Activated CD8-positive, alpha-beta memory T cell treated with anti-CD3 and anti-CD28 coated beads for 4 hours (primary cell): ENCODE measurements at places on chromosomes 2 and 18.
A peak's percentile ranks its signal among the peaks of the same experiment; 100 is the strongest.

GRCh38 chr2:100603414-100603813, 40.6 kb downstream of the PDCL3 start:
- DNase-seq: no peak

- DNase-seq: peak; percentile 18
These were observed 27.2 kb upstream of the PTPN2 start for GRCh38 chr18:12911025-12911928.

DNA sequence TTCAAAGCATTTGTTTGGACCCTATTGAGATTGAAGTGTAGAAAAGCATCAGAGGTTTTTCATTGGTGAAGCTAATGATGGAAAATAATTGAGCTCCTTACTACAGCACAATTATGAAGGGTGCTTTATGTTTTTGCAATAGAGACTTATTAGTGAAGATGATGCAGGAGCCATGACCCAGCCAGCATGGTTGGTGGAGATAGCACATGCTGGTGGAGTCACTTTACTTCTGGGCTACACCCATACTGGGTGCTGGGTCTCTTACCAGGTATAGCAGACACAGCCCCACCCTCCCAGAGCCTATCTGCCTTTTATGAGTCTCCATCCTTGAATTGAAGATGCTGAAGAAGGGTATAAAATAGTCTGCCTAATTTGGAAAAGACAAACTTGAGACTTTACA, 3.6 kb downstream of the ACP1 start:
- no peak for DNase-seq

- DNase-seq: no peak
These were observed at the start of gene CCBE1 for GRCh38 chr18:59697236-59697932. TSS of gene CCBE1 (minus strand) at chr18:59697423.

DNA sequence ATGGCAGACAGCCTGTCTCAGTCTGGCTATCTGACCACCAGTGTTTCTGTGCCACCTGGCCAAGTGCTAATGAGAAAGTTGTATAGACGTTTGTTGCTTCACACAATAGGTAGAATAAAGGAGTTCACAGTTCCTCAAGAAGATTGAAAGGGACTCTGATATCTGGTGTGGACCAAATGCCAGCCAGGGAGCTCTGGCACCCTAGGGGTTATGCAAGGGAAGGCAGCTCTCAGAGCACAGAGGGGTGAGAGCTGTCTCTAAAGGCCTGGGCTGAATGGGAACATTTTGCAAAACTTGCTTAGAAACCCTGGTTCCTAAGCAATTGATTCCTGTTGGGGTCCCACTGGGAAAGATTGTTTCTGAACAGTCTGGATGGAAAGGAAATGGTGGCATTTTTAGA, 553.8 kb downstream of the EPHA4 start:
- DNase-seq: no peak

- DNase-seq: peak; percentile 75
These were observed 5.5 kb downstream of the TMBIM1 start for GRCh38 chr2:218286570-218287459.

- no peak for DNase-seq
These were observed 402.4 kb downstream of the EPHA4 start for GRCh38 chr2:221169724-221170123.

GRCh38 chr2:12162269-12163247, 416.1 kb downstream of the LPIN1 start:
- no peak for DNase-seq

DNA sequence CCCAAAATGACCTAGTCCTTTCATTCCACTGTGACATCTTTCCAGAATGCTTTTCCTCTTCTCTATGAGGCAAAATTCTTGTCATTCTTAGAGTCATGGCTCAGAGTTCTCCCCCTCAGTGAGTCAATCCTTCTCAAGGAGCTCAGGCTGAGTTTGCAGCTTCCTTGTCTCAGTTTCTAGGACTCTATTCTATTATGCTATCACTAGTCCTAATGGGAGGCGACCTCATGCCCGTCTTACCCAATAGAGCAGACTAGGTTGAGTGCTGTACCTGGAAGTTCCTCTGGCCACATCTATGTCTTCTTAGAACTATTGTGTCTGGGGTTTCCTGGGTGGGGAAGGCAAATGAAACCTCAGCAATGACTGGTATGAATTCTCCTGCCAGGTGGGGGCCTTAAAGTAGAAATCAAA, 51.5 kb downstream of the HAUS1 start:
- DNase-seq: no peak

GRCh38 chr2:86029873-86030272, 75.8 kb downstream of the POLR1A start:
- no peak for DNase-seq

- no peak for DNase-seq
These were observed 43.3 kb upstream of the LCLAT1 start for GRCh38 chr2:30403592-30404312.

GRCh38 chr2:9830685-9831410, 12.4 kb upstream of the TAF1B start:
- no peak for DNase-seq

DNA sequence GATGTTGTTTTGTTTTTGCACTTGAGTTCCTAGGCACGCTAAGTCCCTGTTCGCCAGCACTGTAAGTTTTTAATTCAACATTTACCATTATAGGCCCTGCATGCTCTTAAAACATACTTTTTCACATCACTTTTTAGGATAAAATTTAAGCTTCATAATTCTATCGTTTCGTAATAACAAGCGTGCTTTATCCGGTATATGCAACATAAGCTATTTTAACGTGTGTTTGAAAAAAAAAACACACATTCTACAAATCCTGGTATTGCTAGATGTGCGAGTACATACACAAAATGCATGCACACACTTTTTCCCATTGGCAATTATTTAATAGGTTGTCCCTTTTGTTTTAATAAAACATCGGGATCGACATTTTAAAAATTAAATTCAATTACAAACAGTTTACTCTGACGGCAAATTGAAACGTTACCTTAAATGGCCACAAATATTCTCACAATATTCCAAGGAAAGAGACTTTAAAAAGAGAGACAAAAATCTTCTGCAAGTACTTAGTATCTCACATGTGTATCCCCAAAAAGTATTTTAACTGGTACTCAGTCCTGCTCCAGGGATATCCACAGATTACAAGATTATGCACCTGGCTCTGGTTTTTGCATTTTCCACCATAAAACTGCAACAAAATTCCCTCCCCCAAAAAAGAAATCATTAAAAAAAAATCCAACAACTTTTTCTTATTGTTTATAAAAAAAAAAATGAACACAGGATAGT, 1.0 kb upstream of the TCF4 start:
- no peak for DNase-seq

- no peak for DNase-seq
These were observed 275.7 kb upstream of the SPRED2 start for GRCh38 chr2:65708086-65708485.

DNA sequence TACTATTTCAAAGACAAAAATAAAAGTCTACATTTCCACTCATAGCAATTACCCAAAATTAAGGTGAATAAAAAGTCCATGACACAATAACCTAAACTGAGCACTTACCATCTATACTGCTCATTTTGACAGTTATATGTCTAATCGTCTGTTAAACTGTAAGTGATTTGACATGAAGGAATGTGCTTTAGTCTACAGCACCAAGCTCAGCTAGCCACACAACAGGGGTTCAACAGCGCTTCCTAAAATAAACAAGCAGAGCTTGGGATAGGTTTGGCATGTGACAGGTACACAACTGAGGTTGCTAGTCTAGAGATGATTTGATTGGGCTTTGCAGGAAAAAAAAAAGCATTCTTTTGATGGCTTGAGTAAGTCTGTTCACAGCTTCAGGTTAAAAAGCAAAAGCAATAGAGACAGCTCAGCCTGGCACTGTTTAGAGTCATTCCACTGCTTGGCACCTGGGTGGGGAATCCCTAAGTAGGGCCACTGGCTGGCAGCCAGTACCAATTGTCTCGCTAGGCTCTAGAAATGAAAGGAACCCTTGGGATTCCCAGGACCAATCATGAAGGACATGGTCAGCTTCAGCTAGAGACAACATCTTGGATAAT, 78.6 kb downstream of the BARD1 start:
- DNase-seq: no peak

- DNase-seq: no peak
These were observed 105.0 kb downstream of the ACKR3 start for GRCh38 chr2:236674646-236675045.

GRCh38 chr18:63552581-63552980, 10.4 kb downstream of the SERPINB12 start:
- no peak for DNase-seq

DNA sequence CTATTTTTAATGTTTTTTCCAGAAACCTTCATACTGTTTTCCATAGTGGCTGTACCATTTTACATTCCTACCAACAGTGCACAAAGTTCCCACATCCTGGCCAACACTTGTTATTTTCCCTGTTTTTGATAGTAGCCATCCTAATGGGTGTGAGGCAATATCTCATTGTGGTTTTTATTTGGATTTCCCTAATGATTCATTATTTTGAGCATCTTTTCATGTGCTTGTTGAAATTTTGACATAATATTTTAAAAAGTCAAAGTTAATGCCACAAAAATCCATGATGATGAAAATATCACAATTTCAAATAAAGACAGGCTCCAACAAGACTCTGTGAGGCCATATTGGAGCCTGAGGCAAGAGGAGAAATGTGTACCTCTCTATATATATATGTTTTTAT, 50.2 kb downstream of the VWA3B start:
- DNase-seq: no peak

GRCh38 chr2:219650426-219651248, 23.2 kb downstream of the SLC4A3 start:
- DNase-seq: no peak

- no peak for DNase-seq
These were observed 655.0 kb downstream of the STK39 start for GRCh38 chr2:167592441-167592840.

DNA sequence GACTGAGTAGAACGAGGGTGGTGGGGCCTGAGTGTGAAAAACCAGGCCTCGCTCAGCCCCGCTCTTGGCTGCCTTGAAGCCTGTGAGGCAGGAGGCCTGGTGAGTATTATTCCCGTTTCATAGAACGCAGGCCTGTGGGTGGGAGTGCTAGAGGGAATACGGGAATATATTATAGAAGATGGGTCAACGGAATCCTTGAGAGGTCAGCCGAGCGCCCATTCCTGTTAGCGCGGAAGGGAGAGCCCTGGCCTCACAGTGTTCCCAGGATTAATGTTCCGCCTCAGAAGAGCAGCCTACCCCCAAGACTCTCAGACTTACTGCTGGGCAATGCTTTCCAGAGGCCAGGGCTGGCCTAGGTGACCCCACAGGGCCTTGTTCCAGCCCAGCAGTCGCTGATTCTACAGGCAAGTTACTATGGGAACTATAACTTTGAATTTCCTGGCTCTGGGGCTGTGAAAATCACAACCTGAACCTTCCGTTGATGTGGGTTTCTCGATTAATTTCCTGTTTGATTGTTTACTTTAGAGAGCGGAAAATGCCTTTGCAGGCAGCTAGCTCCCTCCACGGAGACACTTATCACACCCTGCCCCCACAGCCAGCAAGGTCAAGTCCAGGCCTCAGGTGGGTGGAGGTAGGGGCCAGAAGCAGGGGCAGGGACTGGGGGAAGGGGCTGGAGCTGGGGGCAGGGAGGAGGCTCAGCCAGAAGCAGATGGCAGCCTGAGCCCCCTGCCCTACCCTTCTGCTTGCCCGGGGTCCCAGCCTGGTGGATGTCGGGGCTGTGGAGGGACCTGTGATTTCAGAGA, 108.3 kb downstream of the SMAD7 start:
- DNase-seq: no peak

DNA sequence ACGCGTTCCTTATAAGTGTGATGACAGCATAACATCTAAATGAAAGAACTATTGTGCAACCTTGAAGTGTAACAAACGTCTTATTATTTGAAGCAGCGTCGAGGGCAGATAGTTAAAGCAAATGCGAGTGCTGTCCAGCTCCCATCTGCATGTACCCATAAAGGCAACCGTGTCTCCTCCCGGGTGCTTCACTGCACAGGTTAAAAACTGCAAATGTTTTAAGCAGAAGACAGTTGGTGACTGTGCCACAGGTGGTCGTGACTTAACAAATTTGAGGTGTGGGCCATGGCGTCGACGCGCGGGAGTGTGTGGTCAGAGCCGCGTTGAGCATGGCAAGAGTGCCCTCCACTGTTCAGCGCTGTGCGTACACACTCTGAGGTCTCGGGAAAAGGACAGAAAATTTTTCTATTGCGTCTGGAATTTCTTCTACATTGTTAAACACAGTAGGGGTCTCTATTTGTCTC, 6.4 kb downstream of the SALL3 start:
- DNase-seq: no peak

- no peak for DNase-seq
These were observed 165.4 kb downstream of the CAPN13 start for GRCh38 chr2:30641765-30642345.

- no peak for DNase-seq
These were observed 94.5 kb upstream of the KLHL14 start for GRCh38 chr18:32867330-32867729.

DNA sequence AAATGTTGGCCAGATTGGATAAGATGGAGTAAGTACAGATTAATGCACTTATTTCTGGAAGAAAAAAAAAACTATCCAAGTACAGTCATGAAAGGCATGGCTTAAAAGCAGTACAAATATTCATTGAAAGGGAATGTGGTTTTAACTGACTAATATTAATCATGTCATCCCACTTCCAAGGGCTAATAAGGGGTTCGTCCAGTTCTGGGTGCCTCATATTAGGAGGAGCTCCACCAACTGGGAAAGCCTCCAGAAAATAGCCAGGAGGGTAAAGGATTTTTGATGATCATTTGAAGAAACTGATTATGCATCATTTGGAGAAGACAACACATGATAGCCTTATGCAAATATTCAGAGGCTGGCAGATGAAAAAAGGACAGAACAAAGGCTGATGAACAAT, 115.2 kb upstream of the ARL5A start:
- DNase-seq: no peak
